ENCODE measurements at places on chromosomes 6 and 20.

DNA sequence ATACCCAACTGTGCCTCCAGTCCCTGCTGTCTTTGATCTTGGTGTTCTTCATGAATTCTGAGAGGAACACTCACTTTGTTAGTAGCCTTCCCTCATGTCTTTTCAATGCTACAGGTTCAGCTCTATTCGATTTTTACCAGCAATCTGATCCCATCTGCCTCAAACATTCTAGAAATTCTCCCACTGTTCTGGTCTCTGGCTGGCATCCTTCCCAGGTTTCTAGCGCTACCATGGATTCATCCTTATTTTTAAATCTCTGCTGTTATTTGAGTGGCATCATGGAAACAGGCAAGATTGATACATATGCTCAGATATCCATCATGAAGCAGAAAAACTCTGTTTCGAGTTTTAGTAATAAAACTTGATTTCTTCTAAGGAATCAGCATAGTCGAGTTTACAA lies 94.8 kb downstream of the GRM1 start:
- no peak for DNase-seq

GRCh38 chr6:46736906-46737305 lies 1.7 kb upstream of the PLA2G7 start:
- DNase-seq: no peak

- DNase-seq: no peak
Measured at GRCh38 chr6:52522151-52522626, 54.7 kb downstream of the TRAM2 start.

DNA sequence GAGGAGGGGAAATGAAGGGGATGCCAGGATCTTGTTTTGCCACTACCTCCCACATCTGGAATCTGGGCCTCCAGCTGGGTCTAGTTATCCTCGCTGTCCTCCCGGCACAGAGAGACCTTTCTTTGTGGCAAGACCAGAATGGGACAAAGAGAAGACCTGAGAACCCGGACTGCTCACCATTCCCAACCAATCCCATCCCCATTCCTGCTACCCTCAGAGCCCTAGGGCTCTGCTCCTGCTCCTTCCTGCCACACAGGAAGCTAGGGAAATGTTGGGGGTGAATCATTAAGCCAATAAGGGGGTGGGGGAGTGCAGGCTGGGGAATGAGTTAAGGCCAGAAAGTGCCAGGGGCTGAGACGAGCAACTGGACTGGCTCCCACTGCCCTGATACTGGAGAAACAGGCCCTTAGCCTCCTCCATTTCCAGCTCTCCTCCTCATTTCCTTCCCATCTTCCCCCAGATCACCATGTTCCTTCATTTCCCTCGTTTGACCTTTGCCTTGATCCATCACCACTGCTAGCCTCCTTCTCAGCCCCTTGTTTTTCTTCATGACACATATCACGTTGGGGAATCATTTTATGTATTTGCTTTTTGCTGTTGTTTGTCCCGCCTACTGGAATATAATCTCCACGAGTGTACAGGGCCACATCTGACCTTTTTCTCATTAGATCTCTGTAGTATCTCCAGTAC lies 4.6 kb upstream of the IER3 start:
- no peak for DNase-seq

- no peak for DNase-seq
Measured at GRCh38 chr6:80029470-80029869, 25.0 kb downstream of the TTK start.

- DNase-seq: no peak
Measured at GRCh38 chr20:35462351-35462750, 7.0 kb downstream of the CEP250 start.

DNA sequence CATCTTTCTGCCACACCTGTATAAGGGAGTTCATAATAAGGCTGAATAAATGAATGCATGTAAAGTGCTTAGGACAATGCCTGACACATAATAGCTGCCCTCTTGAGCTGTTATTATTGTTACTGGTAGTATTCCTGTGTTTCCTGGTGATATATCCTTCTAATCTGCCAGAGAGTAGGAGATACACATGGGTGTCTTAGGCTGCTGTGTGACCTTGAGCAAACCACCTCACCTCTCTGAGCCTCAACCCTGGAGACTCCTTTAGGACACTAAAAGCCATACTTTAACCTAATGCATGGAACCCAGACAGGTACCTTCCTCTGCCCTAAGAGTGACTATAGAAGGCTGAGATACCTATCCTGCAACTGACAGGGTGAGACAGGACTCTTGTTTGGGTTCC lies 7.6 kb downstream of the SCRT2 start:
- no peak for DNase-seq
